Activated CD4-positive, alpha-beta T cell treated with anti-CD3 and anti-CD28 coated beads, Interleukin-2, amount 10 ng/mL, durations not matched to agents 24 days and 14 days (primary cell): ENCODE measurements at places on chromosomes 11 and 22.

- H3K4me3 ChIP-seq = peak overlapping the region; percentile 95
- H3K27ac ChIP-seq = peak overlapping the region; percentile 71
- peaks cover 43% of the 10 kb centered on the region for H3K36me3 ChIP-seq
- DNase-seq = peak; percentile 68
- H3K27me3 ChIP-seq = no peaks in the 10 kb centered on the region
- peaks cover 59% of the 10 kb centered on the region for H3K4me1 ChIP-seq
Observed at GRCh38 chr11:65892661-65893317, 2.3 kb downstream of the CCDC85B start.

DNA sequence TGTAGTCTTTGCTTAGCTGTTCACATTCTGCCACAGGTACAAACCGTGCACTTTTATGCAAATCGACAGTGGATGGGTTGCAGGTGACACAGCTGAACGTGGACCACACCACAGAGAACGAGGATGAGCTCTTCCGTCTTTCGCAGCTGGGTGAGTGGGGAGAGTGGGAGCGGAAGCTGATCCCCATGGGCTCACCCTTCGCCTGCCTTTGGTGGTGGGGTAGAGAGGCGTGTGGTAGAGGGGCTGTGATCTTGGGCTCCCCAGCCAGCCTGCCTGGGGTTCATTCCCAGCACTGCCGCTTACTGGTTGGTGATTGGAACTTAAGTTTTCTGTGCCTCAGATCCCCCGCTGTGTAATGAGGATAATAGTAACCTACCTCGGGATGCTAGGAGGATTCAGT is 19.1 kb downstream of the TAB1 start:
- no peak overlapping the region for H3K27ac ChIP-seq
- H3K27me3 ChIP-seq = no peaks in the 10 kb centered on the region
- H3K4me3 ChIP-seq = no peak overlapping the region
- peaks cover 43% of the 10 kb centered on the region for H3K36me3 ChIP-seq

GRCh38 chr22:40043081-40043480 is 48.3 kb downstream of the FAM83F start:
- no peak for DNase-seq
- H3K36me3 ChIP-seq = peaks cover 3% of the 10 kb centered on the region
- H3K4me1 ChIP-seq = peaks cover 12% of the 10 kb centered on the region
- H3K27ac ChIP-seq = peak overlapping the region; percentile 99
- peak overlapping the region; percentile 92 for H3K4me3 ChIP-seq

DNA sequence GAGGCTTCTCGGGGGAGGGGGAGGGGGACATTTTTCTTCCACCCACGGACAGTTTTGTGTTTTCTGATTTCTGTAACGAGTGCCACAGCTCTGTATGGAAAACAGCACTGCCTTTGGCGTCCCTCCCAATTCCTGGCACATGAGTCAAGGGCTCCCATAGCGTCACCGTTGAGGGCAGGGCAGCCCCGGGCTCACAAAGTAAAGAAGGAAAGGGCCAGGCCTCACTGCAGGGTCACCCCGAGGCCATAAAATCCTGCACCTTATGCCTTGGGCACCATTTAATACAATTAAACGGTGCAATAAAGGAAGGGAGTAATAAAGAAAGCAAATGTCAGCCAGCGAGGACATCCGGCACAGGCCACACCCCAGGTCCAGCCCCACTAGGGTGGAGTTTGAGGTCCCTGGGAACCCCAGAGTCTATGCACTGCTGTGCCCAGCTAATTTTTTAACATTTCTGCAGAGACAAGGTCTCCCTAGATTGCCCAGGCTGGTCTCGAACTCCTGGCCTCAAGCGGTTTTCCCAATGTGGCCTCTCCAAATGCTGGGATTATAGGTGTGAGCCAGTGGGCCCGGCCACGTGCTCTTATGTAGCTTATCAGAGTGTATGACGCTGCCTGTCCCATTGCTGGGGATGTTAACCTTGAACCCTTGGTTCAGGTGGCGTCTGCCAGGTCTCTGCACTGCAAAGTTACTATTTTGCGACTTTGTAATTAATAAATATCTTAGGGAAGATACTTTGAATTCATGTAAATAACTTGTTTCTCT is 13.6 kb upstream of the MUC2 start:
- no peak overlapping the region for H3K27ac ChIP-seq
- H3K4me3 ChIP-seq = no peak overlapping the region
- no peaks in the 10 kb centered on the region for H3K4me1 ChIP-seq

DNA sequence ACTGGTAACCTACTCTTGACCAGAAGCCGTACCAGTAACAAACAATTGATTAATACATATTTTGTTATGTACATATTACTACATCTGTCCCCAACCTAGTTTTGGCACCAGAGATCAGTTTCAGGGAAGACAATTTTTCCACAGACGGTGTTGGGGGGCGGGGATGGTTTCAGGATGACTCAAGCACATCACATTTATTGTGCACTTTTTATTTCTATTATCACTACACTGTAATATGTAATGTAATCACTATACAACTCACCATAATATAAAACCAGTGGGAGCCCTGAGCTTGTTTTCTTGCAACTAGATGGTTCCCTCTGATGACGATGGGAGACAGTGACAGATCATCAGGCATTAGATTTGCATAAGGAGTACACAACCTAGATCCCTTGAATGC is 15.5 kb downstream of the DGCR8 start:
- peaks cover 48% of the 10 kb centered on the region for H3K4me1 ChIP-seq
- H3K4me3 ChIP-seq = peak overlapping the region; percentile 30
- no peaks in the 10 kb centered on the region for H3K27me3 ChIP-seq

- H3K4me1 ChIP-seq = peaks cover 8% of the 10 kb centered on the region
- H3K36me3 ChIP-seq = peaks cover 82% of the 10 kb centered on the region
- H3K27ac ChIP-seq = no peak overlapping the region
Observed at GRCh38 chr11:93710239-93710638, 31.1 kb downstream of the TAF1D start.

DNA sequence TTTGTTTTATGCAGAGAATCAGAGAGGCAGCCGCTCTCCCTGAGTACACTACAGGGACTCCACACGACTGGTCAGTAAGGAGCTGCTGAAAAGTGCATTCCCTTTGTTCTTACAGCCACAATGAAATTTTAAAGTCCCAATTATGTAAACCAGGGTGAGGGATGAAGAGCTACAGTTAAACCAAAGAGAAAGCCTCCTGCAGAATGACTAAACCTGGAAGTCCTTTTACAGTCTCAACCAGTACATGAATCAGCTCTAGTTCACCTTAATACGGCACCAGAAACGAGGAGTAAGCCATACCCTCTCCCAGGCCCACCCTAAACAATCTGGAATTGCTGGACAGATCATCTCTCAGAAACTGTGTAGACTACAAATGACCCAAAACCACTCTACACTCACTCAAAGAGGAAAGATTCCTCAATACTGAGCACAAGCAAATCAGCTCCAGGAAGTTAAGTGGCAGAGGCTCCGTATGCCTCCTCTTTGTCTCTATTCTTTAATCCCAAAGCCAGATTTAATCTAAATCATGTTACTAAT is 113.1 kb downstream of the RBFOX2 start:
- peaks cover 16% of the 10 kb centered on the region for H3K4me1 ChIP-seq
- H3K4me3 ChIP-seq = peak overlapping the region; percentile 28
- DNase-seq = no peak
- H3K27ac ChIP-seq = no peak overlapping the region
- H3K36me3 ChIP-seq = no peaks in the 10 kb centered on the region

GRCh38 chr11:121762820-121763219 is 310.1 kb upstream of the SORL1-AS1 start:
- H3K36me3 ChIP-seq = no peaks in the 10 kb centered on the region
- no peaks in the 10 kb centered on the region for H3K4me1 ChIP-seq
- no peak overlapping the region for H3K27ac ChIP-seq
- no peaks in the 10 kb centered on the region for H3K27me3 ChIP-seq

GRCh38 chr11:19393941-19394340 is 153.2 kb upstream of the E2F8 start:
- no peaks in the 10 kb centered on the region for H3K36me3 ChIP-seq
- no peak overlapping the region for H3K4me3 ChIP-seq
- peaks cover 6% of the 10 kb centered on the region for H3K4me1 ChIP-seq
- peaks cover 5% of the 10 kb centered on the region for H3K27me3 ChIP-seq
- H3K27ac ChIP-seq = no peak overlapping the region

GRCh38 chr22:36660510-36660840 is 43.1 kb downstream of the CACNG2 start:
- no peak overlapping the region for H3K4me3 ChIP-seq
- H3K27me3 ChIP-seq = peaks cover 15% of the 10 kb centered on the region
- H3K4me1 ChIP-seq = no peaks in the 10 kb centered on the region
- H3K27ac ChIP-seq = peak overlapping the region; percentile 17
- no peak for DNase-seq

- peaks cover 2% of the 10 kb centered on the region for H3K4me1 ChIP-seq
- no peak for DNase-seq
- H3K27ac ChIP-seq = no peak overlapping the region
- no peaks in the 10 kb centered on the region for H3K36me3 ChIP-seq
- H3K27me3 ChIP-seq = peaks cover 2% of the 10 kb centered on the region
Observed at GRCh38 chr11:2768471-2769408, 68.9 kb upstream of the KCNQ1OT1 start.

DNA sequence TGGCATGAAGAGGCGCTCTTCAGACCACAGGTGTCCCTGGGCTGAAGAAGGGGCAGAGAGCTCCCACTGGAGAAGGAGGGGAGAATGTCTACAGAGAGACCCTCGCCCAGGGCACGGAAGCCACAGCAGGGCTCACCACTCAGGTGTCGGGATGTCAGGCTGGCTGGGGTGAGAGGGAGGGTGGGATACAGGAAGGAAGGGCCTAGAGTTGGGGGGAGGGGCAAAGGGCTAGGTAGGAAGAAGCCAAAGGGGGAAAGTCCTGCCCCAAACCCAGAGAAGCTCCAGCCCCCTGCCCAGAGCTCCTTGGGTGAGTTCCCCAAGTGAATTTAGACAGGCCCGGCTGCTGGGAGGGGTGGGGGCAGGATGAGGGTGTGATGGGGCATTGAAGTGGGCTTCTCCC is 232.0 kb downstream of the CEP164 start:
- no peak for DNase-seq
- H3K4me1 ChIP-seq = no peaks in the 10 kb centered on the region

- H3K4me1 ChIP-seq = no peaks in the 10 kb centered on the region
- no peak overlapping the region for H3K4me3 ChIP-seq
- peak; percentile 63 for DNase-seq
- H3K27me3 ChIP-seq = no peaks in the 10 kb centered on the region
Observed at GRCh38 chr22:32904044-32904443, 102.5 kb downstream of the TIMP3 start.
